ENCODE measurements at places on chromosomes 4 and X.
A peak's percentile ranks its signal among the peaks of the same experiment; 100 is the strongest.

GRCh38 chrX:386239-386767 lies 404 bp downstream of the PPP2R3B start:
- no peak for DNase-seq

DNA sequence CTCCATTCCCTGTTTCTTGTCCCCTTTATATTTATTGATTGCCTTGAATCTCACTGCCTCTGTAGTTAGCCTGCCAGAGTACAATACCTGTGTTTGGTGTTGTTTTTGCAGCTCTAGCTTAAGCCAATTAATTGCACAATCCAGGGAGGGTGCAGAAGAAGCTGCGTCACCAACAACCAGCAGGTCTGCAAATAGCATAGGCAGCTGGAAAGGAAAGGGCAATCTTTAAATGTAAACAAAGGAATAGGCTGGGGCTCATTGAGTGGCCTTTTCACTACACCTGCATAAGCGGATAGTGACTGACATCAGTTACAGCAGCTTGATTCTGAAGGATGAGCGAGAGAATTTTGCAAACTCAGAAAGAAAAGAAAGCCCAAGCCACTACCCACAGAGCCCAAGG lies 106.8 kb upstream of the RAI2 start:
- no peak for DNase-seq

- DNase-seq, result no peak
Observed at GRCh38 chr4:78292341-78292740, 235.2 kb downstream of the FRAS1 start.

DNA sequence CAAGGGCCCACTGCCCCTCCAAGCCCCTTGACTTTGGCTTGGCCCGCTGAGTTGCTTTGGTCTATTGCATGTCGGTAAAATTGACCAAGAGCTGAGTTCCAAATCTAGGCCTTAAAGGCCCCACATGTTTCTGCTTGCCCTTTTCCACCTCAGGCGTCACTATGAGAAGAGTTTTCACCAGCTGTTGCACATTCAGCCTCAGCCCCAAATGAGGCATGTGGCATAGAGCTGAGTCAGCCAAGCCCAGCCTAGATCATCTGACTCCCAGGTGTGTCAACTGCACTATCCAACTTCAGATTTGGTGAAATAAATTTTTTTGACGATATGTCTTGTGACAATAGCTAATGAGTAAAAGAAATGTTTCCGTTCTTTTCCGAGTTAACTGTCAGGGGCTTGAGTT lies 424.5 kb upstream of the FAM47C start:
- no peak for DNase-seq

- no peak for DNase-seq
Observed at GRCh38 chrX:43750248-43750676, 94.2 kb downstream of the MAOA start.

- DNase-seq, result no peak
Observed at GRCh38 chr4:17781300-17782287, at the start of gene FAM184B. Gene FAM184B, minus strand, starts transcription at chr4:17781621. Its CDS starts 322 bp downstream, at chr4:17781299.

DNA sequence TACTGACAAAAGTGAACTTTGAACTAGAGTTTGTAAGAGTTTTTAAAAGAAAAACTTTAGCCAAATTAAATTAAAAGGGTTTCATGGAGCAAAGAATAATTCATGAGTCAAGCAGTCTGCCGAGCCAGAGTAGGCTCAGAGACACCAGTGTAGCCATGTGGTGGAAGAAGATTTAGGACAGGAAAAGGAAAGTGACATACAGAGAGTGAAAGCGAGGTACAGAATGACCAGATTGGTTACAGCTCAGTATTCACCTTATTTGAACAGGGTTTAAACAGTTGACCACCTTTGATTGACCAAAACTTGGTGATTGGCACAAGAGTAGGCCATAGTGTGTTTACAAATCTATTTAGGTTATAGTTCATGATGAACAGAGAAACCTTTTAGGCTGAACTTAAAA lies 377.8 kb downstream of the KLHL4 start:
- DNase-seq, result no peak

- DNase-seq, result no peak
Observed at GRCh38 chrX:113222305-113222704, 381.7 kb upstream of the AMOT start.

DNA sequence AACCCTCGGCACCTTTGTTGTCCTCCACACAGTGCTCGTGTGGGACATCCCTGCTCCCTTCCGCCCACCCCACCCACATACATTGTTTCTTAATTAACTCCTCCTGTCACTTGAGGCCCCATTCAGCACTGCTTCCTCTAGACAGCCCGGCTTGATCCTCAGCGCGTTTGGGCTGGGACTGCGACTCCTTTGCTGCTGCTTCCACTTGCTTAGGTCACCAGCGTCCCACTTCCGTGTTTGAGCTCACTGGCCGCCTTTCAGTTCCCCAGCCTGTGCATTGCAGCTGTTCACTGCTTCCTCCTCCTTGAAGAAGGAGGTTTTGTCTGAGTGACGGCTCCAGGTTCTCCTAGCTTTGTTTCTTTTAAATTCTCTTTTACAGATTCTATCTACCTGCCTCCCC lies 16.1 kb downstream of the RNF4 start:
- peak; percentile 43 for DNase-seq

- DNase-seq, result no peak
Observed at GRCh38 chr4:56217343-56217890, 169.9 kb downstream of the AASDH start.

GRCh38 chrX:16212436-16212835 lies 45.2 kb downstream of the MAGEB17 start:
- no peak for DNase-seq

GRCh38 chr4:54971474-54971950 lies 153.9 kb downstream of the KDR start:
- no peak for DNase-seq

- no peak for DNase-seq
Observed at GRCh38 chr4:8115203-8115520, 43.5 kb downstream of the ABLIM2 start.

GRCh38 chr4:531076-531475 lies 32.1 kb downstream of the PIGG start:
- DNase-seq, result no peak

DNA sequence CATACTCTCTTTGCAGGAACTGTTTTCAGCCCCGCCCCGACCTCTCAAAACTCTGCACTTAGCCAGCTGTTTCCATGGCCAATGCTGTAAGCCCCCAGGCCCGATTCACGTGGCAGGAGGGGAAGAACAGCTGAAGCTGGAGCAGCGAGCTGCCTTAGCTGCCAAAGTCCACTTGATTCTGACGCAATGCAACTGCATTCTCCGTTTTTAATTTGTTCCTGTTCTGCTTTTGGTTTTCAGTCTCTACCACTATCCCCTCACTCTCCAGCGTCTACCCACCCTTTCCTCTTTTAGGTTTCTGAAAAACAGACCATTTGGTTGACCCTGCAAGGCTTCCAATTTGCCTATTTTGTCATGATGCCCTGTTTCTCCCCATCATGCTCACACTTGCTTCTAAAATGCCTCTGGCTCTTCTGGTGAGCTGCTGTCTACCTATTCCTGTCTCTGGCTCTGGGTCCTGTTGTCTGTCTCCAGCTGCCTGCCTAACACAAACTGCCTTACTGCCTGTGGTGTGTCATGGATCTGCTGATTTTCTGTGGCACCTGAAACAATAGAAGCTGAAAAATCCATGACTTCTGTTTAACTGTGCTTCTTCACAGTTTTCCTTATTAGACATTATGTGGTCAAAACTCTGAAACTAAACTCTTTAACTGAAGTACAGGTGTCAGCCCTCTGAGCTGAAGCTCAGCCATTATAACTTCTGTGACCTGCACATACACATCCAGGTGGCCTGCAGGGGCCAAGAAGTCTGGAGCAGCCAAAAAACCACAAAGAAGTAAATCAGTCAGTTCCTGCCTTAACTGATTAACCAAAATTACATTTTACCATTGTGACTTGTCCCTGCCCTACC lies 160.5 kb upstream of the AGTR2 start:
- no peak for DNase-seq

DNA sequence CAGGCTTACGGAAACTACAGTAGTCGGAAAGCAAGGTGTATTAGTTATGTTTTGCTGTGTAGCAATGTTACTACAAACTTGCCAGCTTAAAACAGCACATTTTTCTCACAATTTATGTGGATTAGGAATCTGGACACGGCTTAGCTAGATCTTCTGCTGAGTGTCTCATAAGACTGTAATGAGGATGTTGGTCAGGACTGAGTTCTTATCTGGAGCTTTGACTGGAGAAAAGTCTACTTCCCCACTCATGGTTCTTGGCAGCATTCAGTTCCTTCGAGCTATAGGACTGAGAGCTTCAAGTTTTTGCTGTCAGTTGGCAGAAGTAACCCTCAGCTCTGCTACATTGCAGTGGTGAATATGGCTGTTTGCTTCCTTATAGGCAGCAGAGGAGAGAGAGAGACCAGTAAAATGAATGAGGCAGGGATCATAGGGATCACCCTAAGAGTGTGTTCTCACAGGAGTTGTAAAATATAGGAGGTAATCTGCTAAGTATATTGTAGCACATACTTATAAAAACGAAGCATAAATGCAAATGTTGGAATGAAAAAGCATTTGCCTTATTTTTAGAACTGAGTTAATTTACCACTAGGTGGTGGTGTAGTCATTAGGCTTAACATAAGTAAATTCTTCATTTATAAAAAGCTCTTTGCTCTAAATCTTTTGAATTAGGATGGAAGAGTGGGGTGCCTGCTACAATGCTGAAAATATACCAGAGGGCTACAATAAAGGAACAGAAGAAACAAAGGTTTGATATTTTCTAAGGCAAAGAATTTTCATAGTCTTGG lies 38.6 kb downstream of the ALG13 start:
- DNase-seq, result no peak

- DNase-seq, result peak; percentile 25
Observed at GRCh38 chr4:6641164-6641970, 882 bp downstream of the MRFAP1 start.

DNA sequence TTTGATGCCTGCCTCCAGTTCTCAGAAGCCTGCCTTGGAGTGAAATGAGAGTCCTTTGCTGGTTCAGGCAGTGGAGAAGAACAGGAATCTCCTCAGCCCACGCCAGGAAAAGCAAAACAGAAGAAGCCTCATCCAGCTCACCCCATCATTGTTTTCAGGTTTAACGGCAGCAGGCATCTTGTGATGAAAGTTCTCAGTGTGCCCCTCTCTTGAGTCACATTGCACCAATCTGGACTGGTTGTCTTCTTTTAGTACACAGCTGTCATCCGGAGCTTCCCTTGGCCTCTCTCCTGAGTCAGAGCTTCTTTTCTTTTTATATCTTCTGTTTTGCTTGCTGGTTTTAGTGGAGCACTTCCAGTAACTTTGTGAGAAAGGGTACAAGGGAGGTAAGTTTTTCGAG lies 50.9 kb downstream of the TSPAN7 start:
- no peak for DNase-seq

- peak; percentile 59 for DNase-seq
Observed at GRCh38 chrX:12978205-12979025, 3.5 kb downstream of the TMSB4X start.

DNA sequence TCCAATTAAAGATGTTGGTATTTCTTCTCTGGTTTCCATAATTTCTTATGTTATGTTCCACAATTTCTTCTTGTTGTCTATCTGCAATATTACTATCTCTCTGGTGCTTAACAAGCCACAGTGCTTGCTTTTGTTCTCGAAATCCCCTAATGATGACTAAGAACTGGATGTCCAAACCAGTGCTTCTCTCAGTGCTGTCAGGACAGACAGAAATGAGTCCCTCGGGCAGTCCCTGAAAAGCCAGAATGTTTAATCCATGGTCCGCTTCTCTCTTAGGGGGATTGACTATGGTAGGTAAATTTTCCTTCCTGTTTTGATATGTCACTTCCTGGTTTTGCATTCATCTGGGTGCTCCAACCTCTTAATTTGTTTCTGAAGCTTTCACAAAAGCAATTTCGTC lies 321.6 kb upstream of the PCDH10 start:
- no peak for DNase-seq

DNA sequence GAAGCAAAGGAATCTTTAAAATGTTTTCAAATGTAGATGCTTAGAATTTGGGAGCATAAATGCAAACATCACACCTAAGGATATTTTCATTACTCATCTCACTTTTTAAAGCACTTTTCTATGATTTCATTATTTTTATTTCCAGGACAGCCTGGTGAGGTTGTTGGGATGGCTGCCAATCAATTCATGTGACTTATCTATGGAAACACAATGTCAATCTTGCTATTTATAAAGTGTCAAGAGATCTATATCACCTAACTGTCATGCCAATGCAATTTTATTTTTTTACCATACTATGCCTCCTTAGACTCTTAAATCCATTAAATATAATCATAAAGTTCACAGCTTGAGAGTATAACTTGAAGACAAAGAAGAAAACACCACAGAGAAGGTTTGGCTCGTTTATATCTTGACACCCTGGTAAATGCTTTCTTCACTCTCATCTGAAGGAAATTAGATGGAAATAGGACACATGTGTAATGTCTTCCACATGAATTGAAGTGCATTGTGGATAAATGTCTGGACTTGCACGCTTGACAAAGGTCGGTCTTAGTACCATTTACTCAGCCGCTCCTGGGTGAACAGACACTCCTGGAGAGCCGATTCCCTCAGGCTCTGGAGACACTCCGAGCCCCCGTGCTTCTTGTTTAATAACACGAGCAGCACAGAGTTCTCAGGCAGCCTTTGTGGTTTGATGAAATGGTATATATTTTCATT lies 425.7 kb upstream of the FAT1 start:
- DNase-seq, result no peak

DNA sequence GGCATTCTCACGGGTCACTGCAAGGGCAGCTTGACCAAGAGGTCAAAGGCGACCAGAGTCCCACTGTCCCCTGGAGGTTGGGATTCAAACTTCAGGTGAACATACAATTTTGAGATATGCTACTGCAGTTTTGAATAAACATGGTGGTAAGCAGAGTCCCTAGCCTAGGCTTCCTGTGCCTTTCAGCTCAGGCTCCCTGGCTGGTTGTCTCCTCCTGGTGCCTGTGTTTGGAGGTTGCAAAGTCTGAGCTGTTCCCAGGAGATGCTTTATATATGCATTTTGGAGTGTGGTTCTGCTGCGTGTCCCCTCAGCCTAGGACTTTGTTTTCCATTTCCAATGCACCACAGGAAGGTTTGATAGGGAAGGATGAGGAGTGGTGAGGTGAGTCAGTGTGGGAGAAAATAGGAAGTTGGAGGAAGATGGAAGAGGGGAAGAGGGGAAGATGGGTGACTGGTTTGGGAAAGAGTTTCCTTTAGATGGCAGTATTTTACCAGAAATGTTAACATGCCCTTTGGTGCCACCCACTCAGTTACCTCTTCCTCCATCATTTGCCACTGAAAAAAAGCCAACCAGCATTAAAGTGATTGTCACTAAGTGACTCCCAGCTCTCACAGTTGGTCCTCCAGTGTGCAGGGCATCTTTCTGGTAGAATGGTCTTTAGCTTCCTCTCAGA lies 211.7 kb upstream of the AGTR2 start:
- no peak for DNase-seq
